GM23338 (cell line): ENCODE measurements at places on chromosomes 7 and 10. TPM values are rescaled to one million over a fixed set of nuclear protein-coding genes. Genes with fewer than 3 reads are reported as not detected.

The INTS1 gene
- total RNA-seq, result 81.1 and 111 TPM in 2 replicates

The TRIM50 gene
- total RNA-seq, result 0.10 TPM in 1 of 2 replicates, not detected in the other

- DNase-seq, result no peak
Measured at GRCh38 chr7:135463908-135464307, 46.0 kb downstream of the CNOT4 start.

The ARHGEF5 gene
- total RNA-seq, result 27.1 and 27.3 TPM in 2 replicates

DNA sequence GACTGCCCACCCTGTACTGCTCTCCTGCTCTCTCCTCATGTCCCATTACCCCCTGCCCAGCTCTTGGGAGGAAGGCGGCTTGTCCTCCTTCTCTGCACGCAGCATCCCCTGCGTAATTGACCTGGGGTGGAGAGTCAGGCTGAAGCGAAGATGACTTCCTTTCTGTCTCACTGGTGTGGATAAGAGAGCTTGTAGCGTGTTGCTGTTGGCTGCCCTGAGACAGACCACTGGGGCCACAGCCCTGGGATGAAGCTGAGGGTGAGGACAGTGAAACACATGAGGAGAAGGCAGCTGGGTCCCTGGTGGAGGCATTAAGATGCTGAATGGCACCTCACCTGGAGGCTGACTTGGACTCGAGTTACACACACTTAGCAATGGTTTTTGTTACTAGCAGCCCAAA lies 310.3 kb upstream of the ZNF32 start:
- no peak for DNase-seq

DNA sequence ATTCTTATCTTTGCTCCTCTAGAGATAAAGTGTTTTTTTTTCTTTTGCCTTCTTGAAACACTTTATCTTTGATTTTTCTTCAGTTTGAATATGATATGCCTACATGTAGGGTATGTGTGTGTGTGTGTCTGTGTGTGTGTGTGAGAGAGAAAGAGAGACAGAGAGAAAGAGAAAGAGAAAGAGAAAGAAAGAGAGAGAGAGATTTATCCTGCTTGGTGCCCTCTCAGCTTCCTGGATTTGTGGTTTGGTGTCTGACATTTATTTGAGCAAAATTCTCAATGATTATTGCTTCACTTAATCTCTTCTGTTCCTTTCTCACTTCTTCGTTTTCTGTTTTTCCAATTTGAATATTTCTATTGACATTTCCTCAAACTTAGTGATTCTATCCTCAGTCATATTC lies 60.3 kb downstream of the RAB18 start:
- no peak for DNase-seq

DNA sequence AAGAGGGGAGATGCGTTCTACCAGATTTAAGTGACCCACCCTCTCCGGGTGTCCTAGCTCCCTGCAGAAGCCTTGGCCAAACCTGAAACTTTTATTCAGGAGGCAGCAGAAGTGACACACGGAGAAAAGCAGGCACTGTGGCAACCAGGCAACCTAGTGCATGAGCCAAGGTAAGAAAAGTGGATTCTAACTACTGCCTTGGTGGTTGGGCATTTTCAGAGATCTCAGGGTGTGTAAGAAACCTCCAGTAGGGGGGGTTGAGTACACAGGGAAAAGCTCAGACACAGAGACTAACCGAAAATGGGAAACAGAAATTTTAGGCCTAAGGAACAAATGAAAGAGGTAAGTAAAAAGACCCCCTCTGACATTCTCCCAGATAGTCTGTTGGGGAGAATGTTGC lies 645.7 kb downstream of the ANKRD7 start:
- peak; percentile 76 for DNase-seq

The CHRM2 gene
- 0.35 TPM in 2 replicates for total RNA-seq

- peak; percentile 79 for DNase-seq
Measured at GRCh38 chr10:132448248-132448731, 51.3 kb downstream of the PWWP2B start.
